IPS-NIHi11 (cell line): ENCODE measurements at places on chromosomes 4 and X.

DNA sequence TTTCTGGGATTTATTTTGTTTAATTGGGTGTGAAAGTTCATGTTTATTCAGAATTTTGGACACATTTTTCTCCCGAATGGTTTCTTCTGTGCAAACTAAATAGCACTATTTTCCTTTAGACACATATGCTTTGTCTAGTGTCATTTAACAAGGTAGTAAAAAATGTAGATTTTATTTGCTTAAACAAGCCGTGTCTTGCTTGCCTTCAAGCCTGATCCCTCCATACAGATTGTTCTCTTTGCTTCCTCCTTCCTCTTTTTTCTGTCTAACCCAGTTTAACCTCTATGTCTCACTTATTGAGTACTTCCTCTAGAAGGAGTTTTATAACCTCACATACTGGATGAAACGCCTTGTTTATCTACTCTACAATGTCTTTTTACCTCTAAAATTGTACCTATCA lies 211.8 kb downstream of the NPFFR2 start:
- no peak for DNase-seq

DNA sequence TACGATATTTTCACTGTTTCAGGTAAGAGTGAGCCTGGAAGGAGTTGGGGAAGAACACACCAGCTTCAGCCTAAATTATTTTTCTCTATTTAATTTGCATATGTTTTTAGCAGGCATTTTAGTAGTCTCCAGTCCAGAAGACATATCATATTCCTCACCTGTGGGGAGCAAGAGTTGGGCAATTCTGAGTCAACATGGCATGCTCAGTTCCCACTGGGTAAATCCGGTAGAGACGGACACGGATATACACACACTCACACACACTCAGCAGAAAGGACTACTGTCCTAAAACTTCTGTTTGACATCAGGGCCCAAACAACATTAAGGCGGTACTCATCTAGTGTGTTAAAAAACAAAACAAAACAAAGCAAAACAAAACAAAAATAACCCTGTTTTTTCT lies 4.9 kb upstream of the BEX4 start:
- DNase-seq, result no peak

GRCh38 chr4:30536231-30536630 lies 183.9 kb upstream of the PCDH7 start:
- no peak for DNase-seq

DNA sequence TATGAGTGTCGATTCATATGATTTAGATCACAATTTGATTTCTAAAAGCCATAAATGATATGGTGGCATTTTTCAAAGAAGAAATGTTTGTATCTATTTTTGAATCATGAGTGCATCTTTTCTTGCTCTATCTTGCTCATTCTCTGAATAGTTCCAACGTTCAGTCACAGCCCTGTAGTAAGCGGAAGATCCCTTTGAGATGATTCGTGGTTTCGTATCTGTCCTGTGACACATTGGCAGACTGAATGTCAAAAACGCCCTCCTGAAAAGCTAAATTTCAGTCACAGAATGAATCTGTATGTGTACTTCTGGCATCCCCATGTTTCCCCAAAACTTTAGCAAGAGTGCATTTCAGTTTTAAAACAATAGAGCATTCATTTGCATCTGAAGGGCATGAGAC lies 1066.9 kb upstream of the TENM3 start:
- no peak for DNase-seq

- DNase-seq, result no peak
Measured at GRCh38 chrX:53580742-53581504, 105.6 kb downstream of the HUWE1 start.
